ENCODE measurements at places on chromosomes 3 and 15. TPM values are rescaled to one million over a fixed set of nuclear protein-coding genes. Genes with fewer than 3 reads are reported as not detected.

Gene GP9
- 2.2 TPM for polyA plus RNA-seq

- DNase-seq: no peak
Observed at GRCh38 chr3:172262991-172263608, 185.2 kb downstream of the GHSR start.

DNA sequence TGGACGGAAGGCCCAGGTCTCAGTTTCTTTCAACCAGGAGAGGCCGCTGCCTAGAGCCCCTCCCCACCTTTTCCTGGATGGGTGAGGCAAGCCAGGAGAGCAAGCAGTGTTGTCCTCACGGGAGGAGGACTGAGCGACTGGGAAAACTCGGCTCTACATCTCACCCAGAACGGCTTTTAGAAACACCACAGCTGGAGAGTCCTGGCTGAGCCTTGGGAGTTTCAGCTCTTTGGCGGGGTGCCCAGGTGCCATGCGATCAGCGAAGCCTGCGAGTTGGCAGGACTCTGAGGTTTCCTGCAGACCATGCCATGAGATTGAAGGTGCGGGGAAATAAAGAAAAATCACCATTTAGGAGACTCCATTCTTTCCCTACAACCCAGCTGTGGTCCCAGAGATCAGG lies 26.0 kb downstream of the PPCDC start:
- DNase-seq: no peak

DNA sequence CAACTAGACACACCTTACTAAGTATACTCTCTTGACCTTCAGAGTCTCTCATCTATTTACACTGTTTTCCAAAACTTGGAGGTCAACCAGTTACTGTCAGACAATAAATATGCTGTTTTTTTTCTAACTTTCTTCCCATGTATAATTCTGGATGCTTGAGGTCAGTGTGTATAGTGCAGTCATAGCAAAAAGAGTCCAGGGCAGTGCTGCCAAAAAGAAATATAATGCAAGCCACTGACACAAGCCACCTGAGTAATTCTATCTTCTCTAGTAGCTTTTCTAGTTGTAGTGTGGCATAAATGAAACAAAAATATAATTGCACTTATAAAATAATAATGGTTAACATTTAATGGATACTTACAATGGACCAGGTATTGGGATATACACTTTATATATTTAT lies 21.6 kb downstream of the GADL1 start:
- DNase-seq: no peak

- DNase-seq: no peak
Observed at GRCh38 chr15:34691034-34691433, 63.8 kb downstream of the GJD2 start.
